ENCODE measurements at places on chromosomes 7 and 10. TPM values are rescaled to one million over a fixed set of nuclear protein-coding genes. Genes with fewer than 3 reads are reported as not detected.

DNA sequence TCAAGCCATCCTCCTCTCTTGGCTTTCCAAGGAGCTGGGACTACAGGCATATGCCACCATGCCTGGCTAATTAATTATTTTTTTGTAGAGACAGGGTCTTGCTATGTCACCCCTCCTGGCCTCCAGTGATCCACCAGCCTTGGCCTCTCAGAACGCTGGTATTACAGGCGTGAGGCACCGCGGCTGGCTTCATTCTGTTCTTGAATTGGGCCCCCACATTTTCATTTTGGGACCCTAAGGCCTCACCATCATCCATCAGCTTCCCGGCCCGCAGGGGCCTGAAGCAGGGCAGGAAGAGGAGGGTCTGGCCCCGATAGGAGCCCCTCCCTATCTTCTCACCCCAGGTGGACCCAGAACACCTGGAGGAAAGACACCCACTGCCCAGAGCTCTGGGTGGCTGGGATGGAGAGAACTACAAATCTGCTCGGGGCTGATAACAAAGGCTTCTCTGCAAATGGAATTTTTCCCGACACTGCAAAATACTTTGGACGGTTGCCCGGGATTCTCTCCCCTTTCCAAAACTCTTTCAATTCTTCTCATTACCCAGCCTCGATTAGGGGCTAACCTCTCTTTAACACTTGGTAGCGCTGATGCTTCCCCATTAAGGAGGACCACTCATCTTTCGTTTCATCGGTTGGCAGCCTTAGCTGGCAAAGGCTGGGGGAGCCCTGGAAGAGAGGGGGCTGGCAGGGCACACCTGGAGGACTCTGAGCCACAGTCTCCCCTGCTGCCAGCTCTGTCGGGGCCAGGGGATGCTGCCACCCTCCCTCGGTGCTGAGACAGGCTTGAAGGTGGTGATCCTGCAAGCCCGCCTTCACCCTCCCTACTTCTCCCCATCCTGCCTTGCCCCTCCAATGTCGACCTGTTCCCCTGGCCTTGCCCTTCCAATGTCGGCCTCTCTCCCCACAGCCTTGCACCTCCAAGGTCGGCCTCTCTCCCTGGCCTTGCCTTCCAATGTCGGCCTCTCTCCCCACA lies 81.0 kb upstream of the GNA12 start:
- DNase-seq, result no peak

The SPDYE9 gene
- not detected for total RNA-seq

DNA sequence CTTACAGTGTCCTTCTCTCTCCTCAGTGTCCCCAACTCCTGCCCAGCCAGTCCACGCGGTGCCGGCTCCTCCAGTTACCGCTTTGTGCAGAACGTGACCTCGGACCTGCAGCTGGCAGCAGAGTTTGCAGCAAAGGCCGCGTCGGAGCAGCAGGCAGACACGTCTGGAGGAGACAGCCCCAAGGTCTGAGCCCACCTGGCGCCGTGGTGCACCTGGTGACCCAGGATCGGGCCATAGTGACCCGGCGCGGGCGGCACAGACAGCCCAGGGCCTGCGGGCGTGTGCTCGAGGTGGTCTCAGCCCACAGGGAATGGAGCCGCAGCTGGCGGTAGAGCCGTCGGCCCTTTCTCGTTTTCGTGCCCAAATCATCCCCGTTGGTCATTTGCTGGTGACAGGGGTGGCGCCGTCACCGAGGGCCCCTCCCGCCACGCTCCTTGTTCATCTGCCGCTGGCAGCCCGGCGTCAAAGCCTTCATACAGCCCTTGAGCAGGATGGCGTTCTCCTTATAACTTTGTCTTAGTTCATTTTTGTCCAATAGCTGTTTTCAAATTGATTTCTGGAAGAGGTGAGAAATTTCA lies 20.9 kb upstream of the AP5Z1 start:
- no peak for DNase-seq

- no peak for DNase-seq
Observed at GRCh38 chr7:130444751-130445407, 4.1 kb upstream of the CEP41 start.

The SPDYE1 gene
- not detected for total RNA-seq

The ACHE gene
- 6.7 TPM for total RNA-seq

DNA sequence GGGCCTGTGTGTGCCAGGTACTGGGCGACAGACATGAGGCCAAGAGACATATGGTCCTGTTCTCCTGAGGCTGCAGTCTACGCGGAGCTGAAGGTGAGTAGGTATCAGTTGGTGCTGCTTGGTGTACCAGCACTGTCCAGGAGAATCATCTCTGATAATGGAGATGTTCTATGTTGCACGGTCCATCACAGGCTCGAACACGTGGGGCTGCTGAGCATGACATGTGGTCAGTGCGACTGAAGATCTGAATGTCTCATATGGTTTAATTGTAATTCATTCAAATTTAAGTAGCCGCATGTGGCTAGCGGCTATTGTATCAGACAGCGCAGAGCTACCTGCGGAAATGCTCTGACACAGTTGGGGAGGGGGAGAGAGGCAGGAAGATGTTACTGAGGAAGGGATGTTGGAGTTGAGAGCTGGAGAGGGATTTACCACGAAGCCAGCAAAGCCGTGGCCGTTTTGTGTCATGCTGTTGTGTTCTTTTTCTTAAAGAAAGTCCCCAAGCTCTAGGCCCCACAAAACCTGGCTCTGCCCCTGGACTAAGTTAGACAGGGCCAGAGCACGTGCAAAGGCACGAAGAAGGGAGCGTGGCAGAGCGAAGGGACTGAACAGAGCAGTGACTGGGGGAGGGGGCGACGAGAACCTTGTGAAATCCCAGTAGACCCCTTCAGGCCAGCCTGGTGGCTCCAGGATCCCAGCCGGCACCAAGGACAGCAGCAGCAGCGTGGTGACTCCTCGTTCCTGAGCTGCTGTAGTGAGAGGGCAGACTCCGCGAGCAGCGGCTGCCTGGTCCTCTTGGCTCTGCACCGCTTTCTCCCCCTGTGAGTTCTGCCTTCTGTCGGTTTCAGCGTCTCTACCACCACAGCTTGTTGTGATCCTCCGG lies 20.0 kb downstream of the SMKR1 start:
- no peak for DNase-seq

The LDB3 gene
- 5.9 TPM for total RNA-seq

The DPP6 gene
- total RNA-seq, result 107 TPM

The CACNB2 gene
- 30.0 TPM for total RNA-seq

GRCh38 chr10:60098677-60099601 lies 192.6 kb upstream of the CCDC6 start:
- no peak for DNase-seq

The HTRA1 gene
- total RNA-seq, result 146 TPM

- no peak for DNase-seq
Observed at GRCh38 chr10:22913474-22914092, 14.3 kb upstream of the ARMC3 start.

DNA sequence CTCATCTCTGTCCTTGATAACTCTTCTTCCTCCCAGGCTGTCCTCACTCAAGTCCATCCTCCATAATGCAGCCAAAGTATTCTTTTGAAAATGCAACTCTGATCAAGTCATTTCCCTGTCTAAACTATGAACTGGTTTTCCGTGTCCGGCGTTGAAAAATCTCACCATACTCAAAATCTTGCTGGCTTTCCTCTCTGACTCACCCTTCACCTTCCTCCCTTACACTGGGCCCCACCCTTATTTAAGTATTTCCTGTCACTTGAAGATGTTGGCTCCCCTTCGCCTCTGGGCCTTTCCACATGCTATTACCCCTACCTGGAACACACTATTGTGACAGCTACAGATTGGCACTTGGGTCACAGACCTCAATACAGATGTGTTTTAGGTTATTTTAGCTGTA lies 515.6 kb downstream of the INHBA start:
- no peak for DNase-seq

The SLC25A13 gene
- total RNA-seq, result 53.0 TPM

DNA sequence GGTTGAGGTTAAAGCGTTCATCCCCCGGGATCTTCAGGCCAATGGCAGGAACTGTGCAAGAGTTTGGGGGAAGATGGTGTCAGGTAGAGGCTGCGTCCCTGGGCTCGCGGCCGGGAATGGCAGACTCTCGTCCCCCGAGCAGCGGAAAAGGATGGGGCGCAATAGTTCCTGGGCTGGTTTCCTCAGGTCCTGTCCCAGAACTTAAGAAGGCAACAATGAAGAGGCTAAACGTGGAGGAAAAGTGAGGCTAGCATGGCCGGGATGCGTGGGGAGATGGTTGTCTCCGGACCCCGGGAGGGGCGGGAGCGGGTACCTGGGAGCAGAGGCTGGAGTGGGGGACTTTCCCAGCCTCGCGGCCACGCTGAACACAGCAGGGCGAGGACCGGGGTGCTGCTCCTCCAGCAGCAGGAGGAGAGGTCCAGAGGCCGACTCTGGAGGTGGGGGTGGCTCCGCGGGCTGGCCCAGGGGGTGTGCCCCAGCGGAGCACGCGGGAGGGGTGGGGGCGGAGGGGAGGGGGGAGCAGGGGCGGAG lies 882 bp downstream of the IRF5 start:
- DNase-seq, result no peak

GRCh38 chr7:80785961-80786536 lies 132.8 kb downstream of the SEMA3C start:
- no peak for DNase-seq

GRCh38 chr7:158816271-158816670 lies 13.0 kb downstream of the ESYT2 start:
- DNase-seq, result no peak

DNA sequence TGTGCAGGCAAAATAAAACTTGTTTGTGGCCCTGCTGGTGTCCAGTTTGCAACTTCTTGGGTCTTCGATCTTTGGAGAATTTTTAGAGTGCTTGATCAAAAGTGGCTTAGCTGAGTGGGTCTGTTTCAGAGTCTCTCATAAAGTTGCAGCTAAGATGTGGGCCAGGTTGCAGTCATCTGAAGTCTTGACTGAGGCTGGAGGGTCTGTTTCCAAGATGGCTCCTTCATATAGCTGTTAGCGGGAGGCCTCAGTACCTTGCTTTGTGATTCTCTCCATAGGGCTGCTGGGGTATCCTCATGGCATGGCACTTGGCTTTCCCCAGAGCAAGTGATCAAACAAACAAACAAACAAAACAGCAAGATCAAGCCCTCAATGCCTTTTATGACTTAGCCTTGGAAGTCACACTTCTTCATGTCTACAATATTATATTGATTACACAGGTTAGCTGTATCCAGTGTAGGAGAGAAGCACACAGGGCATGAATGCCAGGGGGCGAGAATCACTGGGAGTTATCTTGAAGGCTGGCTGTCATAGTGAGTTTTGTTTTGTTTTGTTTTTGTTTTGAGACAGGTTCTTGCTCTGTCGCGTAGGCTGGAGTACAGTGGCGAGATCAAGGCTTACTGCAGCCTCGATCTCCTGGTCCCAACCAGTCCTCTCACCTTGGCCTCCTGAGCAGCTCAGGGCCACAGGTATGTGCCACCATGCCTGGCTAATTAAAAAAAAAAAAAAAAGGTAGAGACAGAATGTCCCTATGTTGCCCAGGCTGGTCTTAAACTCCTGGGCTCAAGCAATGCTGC lies 10.2 kb downstream of the CYP26A1 start:
- DNase-seq, result no peak

The CPED1 gene
- 67.4 TPM for total RNA-seq

GRCh38 chr7:45238806-45239205 lies 81.2 kb downstream of the RAMP3 start:
- DNase-seq, result no peak

- DNase-seq, result no peak
Observed at GRCh38 chr7:134357486-134357885, 40.8 kb upstream of the SLC35B4 start.

The PIP gene
- not detected for total RNA-seq

Measured in uterus (tissue), 4 donors.